ENCODE measurements at places on chromosomes 13 and 19.
A peak's percentile ranks its signal among the peaks of the same experiment; 100 is the strongest.

DNA sequence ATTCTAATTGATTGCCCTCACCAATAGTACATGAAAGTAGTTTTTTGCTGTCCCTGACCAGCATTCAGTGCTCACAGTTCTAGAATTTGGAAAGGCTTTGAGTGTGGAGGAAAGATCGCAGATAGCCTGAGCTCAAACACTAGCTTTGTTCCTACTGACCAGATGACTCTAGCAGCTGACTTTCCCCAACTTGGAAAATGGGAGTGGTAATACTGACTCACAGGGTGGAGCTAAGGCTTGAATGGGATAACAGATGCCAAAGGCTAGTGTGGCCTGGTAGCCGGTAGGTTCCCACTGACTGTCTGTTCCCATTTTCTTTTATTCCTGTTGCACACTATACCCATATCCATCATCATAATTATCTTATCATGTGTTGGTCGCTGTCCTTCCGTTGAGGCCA, 3.7 kb downstream of the ZSCAN22 start:
- DNase-seq = no peak

GRCh38 chr19:2058570-2059421, 7.8 kb upstream of the MKNK2 start:
- no peak for DNase-seq

GRCh38 chr13:97275776-97276501, 53.8 kb downstream of the MBNL2 start:
- no peak for DNase-seq

GRCh38 chr19:16446724-16447368, 24.9 kb downstream of the EPS15L1 start:
- peak; percentile 57 for DNase-seq

DNA sequence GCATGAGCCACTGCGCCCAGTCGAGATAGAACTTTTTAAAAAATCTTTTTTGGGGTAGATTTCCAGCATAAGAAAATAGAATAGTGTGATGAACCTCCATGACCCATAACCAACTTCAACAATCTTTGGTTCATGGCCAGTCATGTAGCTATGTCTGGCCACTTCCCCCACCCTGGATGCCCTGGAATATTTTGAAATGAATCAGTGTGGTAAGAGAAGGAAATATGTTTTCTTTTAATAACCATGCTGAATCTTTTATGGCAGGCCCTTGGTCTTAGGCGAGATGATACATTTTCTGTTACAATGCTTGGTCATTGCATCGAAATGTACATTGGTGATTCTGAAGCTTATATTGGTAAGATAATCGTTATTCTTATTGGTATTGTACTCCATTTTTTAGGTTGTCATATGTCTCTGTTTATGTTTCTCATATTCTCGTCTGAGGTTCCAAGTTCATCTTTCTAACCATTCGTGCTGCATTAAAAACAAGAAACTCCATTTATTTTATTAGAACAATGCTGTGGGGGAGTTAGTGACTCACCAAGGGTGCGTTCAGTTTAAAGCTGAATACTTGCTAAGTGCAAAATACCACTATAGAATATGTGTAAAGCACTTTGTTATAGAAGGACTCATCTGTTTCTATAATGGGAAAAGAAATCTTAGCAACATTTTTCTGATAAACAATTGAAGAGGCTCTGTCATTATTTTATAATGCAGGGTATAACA, 16.4 kb upstream of the UPF3A start:
- DNase-seq = no peak

All from hindlimb muscle (tissue), 1 donor.